ENCODE measurements at places on chromosomes 1 and 21. TPM values are rescaled to one million over a fixed set of nuclear protein-coding genes. Genes with fewer than 3 reads are reported as not detected.

GABPB2 gene
- 28.5 TPM for total RNA-seq

IFI44L gene
- total RNA-seq = 5.9 TPM

CCDC17 gene
- total RNA-seq = 0.79 TPM

CYP2J2 gene
- total RNA-seq = 0.17 TPM
